IPS DF 6.9 (cell line): ENCODE measurements at places on chromosomes 2 and 18.

DNA sequence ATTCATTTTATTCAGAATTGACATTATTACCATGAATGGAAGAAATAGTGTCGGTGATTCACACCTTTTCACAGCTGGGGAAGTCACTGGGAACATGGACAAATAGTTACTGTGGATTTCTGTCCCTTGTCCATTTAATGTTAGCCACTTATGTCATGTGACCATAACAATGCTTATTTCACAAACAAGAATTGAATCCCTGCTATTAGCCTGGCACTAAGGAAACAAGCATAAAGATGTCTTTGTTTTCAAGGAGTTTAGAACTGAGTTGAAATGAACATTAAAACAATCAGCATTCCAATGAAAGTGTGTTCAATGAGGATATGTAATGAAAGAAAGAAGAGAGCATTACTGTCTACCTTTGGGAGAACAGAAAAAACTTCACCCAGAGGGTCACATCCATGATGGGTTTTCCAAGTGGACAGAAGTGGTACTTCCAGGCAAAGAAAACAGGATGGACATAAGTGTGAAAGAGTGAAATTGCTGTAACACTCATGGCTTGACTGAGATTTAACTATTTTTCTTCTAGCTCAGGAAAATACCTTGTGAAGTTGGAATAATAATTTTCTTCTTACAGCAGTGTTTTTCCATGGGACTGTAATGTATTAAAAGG lies 324.5 kb upstream of the UBE2E3 start:
- no peak for DNase-seq

GRCh38 chr2:22958308-22958707 lies 426.7 kb upstream of the KLHL29 start:
- DNase-seq, result no peak

DNA sequence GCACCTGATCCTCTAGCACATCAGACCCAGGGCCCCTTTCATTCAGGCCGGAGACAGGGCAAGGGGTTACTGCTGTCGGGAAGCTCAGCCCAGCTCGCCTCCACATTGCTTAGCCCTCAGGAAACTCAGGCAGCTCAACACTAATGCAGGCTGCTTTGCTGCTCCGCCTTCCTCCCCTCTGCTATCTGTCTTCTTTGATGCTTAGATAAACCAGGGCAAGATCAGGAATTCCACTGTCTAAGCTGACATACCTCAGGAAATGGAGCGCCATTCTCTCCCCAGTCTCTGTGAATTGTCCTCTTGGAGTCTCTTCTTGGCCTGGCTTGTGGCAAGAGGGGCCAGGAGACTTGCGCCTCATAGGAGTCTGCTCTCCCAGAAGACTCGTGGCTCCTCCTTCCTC lies 25.5 kb upstream of the EXOC6B start:
- no peak for DNase-seq

DNA sequence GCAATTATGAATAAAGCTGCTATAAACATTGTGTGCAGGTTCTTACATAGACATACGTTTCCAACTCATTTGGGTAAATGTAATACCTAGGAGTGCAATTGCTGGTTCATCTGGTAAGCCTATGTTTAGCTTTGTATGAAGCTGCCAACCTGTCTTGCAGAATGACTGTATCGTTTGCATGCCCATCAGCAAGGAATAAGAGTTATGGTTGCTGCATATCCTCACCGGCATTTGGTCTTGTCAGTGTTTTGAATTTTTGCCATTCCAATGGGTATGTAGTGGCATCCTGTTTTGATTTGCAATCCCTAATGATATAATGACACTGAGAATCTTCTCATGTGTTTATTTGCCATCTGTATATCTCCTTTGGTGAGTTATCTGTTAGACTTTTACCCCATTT lies 20.7 kb downstream of the CCDC150 start:
- no peak for DNase-seq

GRCh38 chr18:26262156-26262555 lies 35.9 kb downstream of the TAF4B start:
- no peak for DNase-seq

DNA sequence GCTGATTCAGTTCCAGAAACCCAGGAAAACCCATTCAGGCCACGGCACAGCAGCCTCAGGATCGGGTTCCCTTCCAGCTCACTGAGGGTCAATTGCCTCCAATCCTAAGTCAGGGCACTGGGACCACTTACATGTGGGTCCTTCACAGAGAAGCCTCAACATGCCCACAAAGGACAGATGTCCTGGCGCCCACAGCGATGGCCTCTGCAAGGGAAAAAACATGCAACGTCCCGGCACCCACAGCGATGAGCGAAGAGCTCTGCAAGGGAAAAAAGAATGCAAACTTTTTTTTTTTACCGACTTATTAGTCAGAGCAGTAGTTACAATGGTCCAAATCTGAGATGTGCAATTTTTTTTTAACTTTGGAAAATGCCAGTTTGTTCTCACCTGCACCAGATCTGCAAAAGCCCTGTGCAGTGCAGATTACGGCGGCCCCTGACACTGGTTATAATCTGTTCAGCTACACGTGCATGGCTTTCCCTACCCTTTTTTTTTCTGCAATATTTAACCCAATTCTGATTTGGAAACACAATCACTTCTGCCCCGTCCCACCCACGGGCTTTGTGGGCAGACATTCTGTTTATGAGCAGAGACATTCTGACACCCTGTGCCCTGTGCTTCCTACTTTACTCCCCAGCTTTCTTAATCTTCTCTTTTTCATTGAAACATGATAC lies 159.3 kb upstream of the SALL3 start:
- no peak for DNase-seq

DNA sequence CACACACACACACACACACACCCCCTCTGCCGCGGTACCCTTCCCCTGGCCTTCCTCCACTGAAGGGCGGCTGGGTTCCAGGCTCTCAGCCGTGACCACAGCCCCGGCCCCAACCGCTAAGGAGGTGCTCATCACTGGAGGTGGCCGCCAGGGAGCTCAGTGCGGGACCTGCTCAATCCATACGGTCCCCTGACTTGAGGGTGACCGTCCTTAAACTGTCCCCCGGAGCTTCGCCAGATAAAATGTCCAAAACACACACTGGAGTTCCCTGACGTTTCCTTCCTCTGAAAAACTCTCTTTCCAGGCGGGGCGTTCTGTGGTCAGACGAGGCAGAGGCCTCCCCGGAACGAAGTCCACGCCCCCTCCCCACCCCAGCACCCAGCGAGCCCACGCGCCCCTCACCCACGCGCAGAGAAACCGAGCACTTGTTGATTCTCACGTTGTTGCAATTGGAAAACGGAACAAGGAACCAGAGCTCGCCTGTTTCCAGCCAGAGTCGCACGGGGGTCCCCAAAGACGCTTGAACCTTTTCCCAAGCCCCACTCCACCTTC lies 1.4 kb downstream of the MBP start:
- DNase-seq, result no peak

DNA sequence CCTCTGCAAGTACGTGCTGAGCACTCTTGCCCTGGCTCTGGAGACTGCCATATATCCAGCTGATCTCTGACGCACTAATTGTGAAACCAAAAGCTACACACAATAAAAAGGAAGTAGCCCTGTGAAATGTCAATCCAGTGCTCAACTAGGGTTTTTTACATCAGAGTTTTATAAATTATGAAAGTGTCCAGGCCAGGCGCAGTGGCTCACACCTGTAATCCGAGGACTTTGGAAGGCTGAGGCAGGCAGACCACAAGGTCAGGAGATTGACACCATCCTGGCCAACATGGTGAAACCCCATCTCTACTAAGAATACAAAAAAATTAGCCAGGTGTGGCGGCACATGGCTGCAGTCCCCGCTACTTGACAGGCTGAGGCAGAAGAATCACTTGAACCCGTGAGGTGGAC lies 24.5 kb upstream of the PEX13 start:
- DNase-seq, result no peak

DNA sequence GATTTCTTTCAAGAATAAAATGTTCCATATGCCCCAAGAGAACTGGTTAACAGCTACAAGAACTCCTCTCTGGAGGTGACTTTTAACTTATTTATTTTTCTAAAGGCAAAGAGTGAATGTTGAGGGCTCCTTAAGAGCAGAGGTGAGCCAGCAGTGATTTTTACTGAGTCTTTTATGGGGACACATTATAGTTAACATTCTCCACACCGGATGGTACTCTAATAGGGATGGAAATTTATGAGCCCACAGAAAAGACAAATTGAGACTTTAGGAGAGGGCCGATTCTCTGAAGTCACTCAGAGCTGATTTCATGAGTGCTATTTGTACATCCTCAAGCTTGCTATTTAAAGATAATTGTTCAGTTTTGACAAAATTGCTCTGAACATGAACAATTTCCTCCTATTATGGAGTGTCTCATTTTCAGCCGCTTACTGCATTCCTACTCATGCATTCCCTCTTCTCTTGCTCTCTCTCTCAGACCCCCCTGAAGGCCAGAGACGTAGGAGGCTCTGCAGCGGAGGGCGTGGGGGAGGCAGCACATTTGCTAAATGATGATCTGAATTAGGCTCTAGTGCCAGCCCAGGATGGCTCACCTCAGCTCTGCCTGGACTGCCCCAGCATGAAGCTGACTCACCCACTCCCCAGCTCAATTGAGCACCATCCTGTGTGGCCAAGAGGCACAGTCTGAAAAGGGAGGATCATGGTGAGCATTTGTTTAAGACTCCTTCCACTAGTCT lies 5.9 kb upstream of the RPL37A start:
- no peak for DNase-seq

DNA sequence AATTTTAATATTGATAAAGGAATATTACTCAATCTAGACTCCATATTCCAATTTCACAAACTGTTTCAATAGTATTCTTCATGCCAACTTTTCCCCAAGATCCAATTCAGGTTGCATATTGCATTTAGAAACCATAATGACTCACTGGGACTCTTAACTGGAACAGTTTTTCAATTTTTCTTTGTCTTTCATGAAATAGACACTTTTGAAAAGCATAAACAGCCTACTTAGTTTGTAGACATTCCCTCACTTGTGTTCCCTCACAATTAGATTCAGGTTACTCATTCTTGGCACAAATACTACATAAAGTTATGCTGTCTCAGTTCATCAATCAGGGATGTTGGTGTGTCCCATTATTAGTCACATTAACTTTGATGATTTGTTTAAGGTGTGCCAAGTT lies 1768.4 kb upstream of the PIK3C3 start:
- no peak for DNase-seq

- no peak for DNase-seq
Observed at GRCh38 chr2:68031542-68032160, 31.2 kb downstream of the C1D start.
